ENCODE measurements at places on chromosomes 3 and 15.

DNA sequence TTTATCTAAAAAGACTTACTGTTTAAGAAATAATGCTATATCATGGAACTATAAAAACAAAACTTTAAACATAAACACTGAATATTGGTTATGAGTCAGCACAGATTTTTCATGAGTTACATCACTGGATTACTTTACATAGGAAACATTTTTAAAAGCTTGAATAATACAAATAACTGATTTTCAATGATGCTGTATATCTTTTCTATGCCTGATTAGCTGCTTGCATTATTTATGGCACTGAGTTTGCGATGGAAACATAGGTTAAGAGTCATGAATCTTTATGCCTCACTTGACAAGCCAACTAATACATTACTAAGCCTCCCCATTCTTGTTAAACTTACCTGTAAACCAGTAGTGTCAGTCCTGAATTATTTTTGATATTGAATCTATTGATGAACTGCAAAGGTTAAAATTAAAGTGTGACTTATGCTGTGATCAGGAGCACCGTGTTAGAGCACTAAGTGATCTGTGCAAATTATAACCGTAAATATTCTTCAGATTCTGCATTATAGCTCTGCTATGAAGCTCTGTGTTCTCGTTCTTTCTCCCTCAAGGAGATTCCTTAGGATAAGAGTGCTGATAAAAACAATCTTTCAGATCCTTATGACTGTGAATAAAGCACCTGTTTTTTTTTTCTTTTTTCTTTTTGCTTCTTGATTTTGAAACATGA, 437.3 kb upstream of the BCHE start:
- DNase-seq = no peak

DNA sequence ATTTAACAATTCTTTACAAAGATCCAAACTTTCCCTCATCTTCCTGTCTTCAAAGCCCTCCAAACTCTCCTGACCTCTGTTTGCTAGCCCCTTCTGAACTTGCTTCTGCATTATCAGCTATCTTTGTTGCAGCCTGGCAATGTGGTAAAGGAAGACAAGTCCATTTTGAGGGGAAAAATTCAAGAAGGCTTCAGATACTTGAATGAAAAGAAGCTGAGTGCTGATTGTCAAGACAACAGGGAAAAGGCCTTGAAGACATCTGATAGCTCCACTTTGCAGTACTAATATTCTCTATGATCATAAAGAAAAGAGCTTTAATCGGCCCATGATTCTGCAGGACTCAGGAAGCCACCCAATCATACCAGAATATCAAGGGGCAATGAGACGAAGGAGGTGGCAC, 91.8 kb downstream of the LMLN start:
- DNase-seq = no peak

- DNase-seq = no peak
Observed at GRCh38 chr15:78617516-78617915, 3.3 kb downstream of the CHRNA3 start.

- DNase-seq = no peak
Observed at GRCh38 chr3:127846576-127846975, 24.3 kb upstream of the MGLL start.

- no peak for DNase-seq
Observed at GRCh38 chr3:38843898-38844297, 27.9 kb upstream of the SCN10A start.
